NB4 (cell line): ENCODE measurements at places on chromosomes 2 and 18.

- DNase-seq, result no peak
These were observed 2.6 kb downstream of the SEC11C start for GRCh38 chr18:59142274-59142673.

DNA sequence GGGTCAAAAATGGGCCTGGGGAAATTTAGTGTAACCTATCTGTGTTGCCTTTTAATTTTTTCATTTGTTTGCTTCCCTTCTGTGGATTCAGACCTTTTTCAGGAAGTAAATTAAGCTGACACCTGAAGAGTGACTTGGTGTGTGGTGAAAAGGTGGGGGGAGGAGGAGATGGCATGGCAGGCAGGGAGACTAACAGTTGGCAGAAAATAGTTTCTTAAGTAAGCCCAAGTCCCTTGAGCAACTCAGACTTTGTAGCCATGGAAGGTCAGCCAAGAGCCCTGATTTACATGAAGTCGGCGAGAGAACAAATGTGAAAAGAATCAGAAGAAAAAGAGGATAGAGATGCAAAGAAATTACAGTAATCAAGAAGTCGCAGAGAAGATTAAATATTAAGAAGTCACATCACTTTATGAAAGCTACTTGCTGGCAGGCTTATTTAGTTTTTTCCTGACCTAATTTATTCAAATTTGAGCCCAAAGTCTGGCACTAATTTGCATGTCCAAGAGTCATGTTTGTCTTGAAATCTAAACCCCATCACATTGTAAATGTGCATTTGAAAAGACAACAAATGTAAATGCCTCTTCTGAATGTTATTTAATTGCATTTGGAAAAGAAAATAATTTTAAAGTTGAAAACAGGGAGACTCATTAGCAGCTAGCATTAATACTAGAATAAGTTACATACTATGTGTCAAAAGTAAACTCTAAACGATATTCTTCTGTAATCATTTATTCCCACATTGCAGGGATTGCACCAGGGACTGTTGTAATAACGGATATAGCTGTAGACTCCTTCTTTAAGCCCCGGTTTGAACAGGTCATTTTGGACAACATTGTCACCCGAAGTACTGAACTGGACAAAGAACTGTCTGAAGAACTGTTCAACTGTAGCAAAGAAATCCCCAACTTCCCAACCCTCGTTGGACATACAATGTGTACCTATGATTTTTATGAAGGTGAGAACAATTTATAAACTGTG, 19.3 kb downstream of the UPP2 start:
- no peak for DNase-seq

DNA sequence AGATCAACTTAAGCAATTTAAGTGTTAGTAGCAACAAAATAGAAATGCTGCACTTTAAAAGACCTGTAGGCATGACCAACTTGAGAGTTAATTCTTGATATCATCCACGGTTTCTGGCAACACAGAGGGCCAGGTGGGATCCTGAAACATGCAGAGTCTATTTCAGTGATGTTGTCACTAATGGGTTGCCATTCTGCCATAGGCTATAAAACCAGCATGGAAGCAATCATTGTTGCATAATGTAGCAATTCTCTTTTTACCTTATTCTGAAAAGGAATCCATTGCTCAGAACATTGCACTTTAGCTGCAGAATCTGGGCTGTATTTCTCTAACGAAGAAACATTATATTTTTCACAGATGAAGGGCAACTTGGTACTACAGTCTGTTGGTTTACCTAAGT, 53.9 kb upstream of the CD302 start:
- DNase-seq, result no peak

- peak; percentile 35 for DNase-seq
These were observed 82.8 kb upstream of the CDCA7 start for GRCh38 chr2:173271825-173272224.

DNA sequence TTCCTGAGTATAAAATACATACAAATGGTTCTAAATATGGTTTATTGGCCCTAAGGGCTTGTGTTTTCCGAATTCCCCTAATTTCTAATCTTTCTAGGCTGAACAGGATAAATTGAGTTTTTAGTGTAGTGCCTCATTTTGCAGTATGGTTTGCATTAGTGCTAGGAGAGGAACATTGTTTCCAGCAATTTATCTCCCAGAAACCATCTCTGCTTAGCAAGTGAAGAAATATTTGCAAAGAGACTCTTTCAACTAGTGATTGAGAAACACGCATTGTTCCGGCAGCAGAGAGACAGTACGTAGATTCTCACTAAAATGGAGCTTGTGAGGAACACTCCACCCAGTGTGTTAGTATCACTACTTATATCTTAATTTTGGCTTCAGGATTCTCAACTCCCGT, 177.8 kb upstream of the EPAS1 start:
- DNase-seq, result no peak

- DNase-seq, result no peak
These were observed 7.9 kb downstream of the FSHR start for GRCh38 chr2:49146401-49146800.

GRCh38 chr2:145157741-145158591, 638.0 kb upstream of the ZEB2 start:
- peak; percentile 70 for DNase-seq

DNA sequence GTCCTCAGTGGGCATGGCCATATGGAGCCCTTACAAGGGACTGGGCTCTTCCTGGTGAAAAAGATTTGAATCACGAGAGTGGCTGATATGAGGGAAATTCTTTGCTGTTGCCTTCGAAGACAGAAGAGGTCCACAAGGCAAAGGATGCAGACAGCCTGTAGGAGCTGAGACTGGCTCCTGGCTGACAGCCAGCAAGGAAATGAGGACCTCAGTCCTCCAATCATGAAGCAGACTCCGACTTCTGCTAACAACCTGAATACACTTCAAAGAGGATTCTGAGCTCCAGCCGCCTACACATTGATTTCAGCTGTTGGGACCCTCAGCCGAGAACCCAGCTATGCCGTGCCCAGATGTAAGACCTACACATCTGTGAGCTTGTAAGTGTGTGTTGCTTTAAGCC, 3.0 kb upstream of the ST8SIA5 start:
- no peak for DNase-seq

DNA sequence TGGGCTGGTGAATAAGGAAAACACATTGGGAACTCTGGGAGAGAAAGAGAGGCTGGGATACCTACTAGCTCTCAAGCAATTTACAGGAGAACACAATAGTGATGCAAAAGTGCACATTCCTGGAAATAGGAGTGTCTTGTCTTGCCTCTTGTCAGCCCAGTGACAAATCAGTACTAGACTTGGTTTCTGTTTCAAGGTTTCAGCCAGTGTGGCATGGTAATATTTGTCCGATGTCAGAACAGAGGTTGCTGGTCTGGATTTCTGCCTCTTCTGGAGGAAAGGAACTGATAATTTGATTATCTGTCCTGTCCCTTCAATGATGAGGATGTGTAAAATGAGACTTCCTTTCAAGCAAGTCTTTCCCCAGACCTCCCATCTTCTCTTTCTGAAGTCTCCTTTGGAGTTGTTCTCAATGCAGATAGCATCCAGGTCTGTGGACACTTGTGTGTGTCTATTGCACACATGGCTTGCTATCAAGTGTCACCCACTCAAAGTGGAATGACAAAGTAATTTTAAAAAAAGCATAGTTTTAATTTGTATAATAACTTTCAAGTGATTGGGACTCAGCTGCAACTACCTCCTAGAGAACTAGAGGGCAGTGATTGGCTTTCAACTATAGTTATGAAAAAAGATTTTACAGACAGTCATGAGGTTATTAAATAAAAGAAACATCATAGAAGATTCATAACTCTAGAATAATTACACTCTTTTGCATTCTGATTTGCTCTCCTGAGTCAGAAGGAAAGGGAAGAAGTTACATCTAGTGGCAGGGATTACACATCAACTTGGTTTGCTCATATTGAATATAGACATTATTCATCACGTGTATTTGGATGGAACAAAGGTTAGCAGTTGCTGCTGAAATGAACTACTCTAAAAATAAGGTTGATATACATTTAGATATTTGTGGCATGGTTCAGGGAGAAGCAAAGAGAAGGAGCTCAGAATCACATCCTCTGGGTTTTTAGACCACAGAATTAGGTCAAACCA, 4.5 kb downstream of the GPR39 start:
- no peak for DNase-seq

GRCh38 chr2:162030363-162031190, 43.4 kb downstream of the DPP4 start:
- no peak for DNase-seq

- DNase-seq, result no peak
These were observed 61.5 kb upstream of the NEDD4L start for GRCh38 chr18:57982372-57983021.

- no peak for DNase-seq
These were observed 42.9 kb downstream of the TMEFF2 start for GRCh38 chr2:192151853-192152252.

GRCh38 chr2:165529130-165529529, 59.6 kb downstream of the CSRNP3 start:
- DNase-seq, result peak; percentile 20
